ENCODE measurements at places on chromosomes 2 and 18.

- no peak for DNase-seq
These were observed 539.4 kb downstream of the RIT2 start for GRCh38 chr18:42576124-42576523.

GRCh38 chr2:40851661-40852060, 399.8 kb upstream of the SLC8A1 start:
- DNase-seq = no peak

- peak; percentile 71 for DNase-seq
These were observed 6.7 kb upstream of the ADCY3 start for GRCh38 chr2:24926602-24927252.

DNA sequence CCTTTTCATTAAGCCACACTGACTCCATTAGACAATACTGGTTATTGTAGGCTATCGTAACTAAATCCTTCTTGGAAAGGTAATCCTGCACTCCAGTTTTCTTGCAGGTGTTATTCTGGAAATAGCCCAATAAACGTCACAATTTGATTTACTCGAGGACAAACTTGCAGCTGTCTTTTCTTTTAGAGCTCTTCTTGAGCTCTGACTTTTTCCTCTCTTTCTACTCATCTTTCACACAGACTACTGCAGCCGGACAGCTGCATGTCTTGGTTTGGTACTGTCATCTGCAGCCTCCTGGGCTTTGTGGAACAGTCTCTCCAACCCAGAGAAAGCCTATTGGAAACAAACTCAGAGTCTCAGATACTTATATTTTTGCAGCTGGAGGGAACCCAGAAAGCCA, 23.0 kb upstream of the MSGN1 start:
- DNase-seq = no peak

DNA sequence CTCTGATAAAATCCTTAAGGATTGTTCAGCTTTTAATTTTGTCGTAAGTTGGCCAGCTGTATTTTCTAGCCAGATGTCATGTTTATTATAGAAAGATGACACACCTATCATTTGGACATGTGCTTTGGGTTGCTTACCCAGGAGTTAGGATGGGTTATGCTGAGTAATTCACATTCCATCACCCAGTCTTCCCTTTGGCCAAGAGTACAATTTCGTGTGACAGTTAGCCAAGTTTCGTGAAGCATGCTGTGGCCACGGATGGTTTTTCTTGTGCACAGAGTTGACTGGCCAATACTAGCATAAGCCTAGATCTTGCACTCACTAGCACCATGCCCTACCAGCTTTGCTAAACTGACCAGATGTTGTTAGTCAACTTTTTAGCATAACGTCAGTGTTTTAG, 5.8 kb downstream of the MAPRE3 start:
- DNase-seq = peak; percentile 5

- no peak for DNase-seq
These were observed 67.5 kb downstream of the EVA1A start for GRCh38 chr2:75493230-75493629.

DNA sequence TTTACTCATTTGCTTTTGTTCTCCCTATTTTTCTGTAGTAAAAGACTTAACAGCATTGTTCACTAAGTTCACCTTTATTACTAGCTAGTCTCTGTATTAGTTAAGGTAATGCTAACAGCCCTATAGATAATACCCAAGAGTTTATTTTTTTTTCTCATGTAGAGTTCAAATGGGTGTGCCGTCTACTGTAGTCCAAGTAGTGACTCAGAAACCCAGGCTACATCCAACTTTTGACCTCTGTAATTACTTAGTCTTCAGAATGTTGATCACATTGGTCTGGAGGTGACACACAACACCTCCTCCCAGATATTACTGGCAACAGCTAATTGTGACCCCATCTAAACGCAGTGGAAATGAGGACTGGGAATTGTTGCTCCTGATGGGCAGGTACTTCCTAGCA, 7.7 kb downstream of the COQ10B start:
- no peak for DNase-seq

GRCh38 chr2:180203972-180204371, 196.9 kb upstream of the CWC22 start:
- no peak for DNase-seq

- DNase-seq = no peak
These were observed 1310.8 kb upstream of the CHAC2 start for GRCh38 chr2:52456561-52457377.

DNA sequence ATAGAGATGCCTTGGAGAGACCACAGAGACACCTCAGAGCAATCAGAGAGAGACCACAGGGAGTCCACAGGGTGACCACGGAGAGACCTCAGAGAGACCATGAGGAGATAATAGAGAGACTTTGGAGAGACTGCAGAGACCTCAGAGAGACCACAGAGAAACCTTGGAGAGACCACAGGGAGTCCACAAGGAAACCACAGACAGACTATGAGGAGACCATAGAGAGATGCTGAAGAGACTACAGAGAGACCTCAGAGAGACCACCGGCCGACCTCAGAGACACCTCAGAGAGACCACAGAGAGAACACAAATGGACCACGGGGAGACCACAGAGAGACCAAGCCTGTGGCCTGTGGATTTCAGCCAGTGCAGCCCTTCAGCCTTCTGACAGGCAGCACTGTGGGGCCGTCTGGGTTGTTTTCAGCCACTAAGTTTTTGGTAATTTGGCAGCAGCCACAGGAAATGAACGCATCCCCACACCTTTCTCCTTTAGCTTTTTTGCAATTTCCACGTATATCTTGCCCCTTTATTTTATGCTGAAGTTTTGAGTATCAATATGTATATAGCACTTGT, 11.4 kb upstream of the TMEM18 start:
- no peak for DNase-seq

DNA sequence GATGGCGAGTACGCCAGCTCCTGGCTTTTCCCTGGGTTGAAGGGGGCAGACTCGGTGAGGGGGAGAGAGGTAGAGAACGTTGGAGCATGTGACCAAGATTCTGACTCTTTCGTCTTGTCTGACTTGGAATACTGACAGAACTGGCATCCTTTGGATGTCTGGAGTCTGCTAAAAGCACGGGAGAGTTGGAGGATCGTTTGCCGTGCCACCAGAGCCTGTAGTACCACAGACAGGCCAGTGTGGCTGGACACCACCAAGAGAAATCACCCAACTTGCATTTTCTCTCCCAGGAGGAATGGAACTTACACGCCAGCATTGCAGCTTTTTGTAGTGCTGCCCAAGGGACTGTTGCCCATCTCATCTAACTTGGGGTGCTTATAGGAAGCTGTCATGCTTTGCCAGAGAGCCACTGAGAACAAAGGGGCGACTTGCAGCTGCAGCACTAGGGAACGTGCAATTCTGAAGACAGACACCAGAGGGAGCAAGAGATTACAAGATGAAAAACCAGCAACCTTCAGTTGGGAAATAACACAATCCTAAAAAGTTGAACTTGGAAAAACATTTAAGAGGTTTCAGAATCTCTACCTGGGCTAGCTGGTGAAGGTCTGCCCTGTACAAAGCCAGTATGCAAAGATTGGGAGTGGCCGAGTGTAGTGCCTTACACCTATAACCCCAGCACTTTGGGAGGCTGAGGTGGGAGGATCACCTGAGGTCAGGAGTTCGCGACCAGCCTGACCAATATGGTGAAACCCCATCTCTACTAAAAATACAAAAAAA, 24.1 kb downstream of the PSMG2 start:
- peak; percentile 70 for DNase-seq

DNA sequence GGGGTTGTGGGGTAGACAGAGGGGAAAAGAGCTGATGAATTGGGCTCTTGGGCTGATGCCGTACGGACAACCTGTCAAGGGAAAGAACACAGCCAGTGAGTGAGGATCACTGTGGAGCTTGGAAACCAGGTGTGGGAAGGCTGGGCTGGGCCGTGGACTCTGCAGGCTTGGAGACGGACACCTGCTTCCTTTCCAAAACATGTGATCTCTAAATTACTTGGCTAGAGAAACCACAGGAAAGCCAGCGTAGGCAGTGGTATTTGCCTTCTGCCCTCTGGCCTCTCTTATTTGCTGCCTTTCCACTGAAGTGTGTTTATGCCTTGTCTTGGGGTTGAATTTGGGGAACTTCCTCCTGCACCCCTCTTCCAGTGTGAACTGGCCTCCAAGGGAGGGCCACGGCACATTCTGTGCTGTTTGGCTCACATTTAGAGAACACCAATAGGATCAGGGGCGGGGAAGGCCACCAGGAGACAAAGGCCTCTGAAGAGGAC, 267.7 kb downstream of the PRKCE start:
- DNase-seq = no peak

DNA sequence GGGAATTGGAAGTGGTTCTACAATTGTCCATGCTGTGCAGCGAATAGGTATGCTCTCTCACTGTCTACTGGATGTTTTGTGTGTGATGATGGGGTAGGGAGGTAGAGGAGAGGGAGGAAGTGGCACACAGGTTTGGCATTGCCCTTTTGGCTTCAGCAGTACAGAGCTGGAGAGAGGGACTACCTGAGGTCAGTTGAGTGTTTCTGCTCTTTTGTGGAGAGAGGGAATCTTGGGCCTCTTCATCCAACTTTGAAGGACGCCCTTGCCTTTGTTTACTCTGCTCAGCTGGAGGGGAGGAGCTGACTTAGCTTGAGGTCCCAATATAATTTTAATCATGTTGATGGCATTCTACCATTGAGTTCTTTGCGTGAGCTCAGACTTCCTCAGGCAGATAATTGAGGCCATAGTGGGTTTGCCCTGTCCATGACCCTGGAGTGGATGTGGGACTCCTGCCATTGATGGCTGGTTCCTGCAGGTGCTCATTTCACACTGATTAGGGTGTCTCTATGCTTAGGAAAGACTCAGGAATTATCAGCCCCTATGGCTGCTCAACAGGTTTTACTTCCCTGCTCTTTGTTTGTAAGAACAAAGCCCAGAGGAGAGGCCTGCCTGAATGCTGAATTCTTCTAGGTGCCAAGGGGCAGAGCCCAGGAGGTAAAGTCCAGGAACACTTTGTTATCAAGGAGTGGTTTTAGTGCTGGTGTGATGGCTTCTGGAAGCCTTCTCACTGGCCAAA, 7.2 kb downstream of the RPIA start:
- DNase-seq = no peak

DNA sequence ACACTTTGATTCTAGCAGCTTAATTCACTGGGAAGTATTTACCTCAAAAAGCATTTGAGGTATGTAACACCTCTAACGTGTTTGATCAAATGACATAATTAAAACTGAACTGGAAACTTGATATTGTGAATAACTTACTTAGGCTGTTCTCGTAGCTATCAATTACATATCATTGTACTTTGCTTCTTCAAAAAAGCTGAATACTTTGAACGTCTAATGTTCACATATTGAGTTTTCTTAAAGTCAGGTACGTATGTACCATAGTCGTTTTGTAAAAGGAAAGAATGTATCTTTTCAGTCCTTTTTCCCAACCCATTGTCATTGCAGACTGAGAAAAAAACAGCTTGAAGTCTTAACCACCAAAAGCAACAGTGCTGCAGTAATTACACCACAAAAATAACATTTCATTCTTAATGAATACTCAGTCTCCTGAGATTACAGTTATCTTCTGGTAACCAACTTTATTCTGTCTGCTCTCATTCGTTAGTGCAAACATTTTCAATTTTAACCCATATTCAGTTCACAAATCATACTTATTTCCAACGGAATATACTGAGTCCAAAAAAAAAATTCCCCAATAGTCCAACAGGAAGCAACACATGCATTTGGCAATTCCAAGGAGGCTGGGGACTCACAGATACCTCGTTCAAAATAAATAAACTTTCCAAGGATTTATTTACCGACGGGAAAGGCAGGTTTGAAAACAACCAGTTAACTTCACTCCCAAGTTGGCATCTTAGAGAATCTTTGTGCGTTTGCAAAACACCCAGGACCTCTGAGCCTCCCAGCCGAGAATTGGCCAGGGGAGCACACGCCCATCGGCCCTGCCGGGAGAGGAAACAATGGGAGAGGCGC, 1.1 kb downstream of the CHN1 start:
- DNase-seq = no peak

DNA sequence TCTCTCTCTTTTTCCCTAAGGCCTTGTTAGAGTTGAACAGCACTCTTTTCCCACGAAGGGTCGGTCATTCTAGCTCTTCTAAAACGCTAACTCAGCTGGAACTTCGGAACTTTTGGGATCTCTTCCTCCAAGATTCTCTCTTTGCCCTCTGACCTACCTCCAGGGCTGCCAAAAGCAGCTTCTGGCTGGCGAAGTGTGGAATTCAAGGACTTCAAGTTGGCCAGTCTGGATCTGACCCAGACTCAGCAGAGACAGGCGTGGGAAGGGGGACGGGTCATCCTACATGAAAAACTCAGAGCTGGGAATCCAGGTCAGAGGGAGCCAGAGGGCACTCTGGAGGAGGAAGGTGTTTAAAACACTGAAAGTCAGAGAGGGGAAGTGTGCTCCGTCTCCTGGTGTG, 305.5 kb upstream of the HDAC4 start:
- DNase-seq = no peak

- no peak for DNase-seq
These were observed 14.4 kb downstream of the APOB start for GRCh38 chr2:21029519-21029918.

GRCh38 chr2:17328161-17328560, 190.1 kb downstream of the RAD51AP2 start:
- DNase-seq = no peak
